ENCODE measurements at places on chromosomes 5 and 9. TPM values are rescaled to one million over a fixed set of nuclear protein-coding genes. Genes with fewer than 3 reads are reported as not detected.

GRCh38 chr5:168869615-168870227 is 290.6 kb upstream of the PANK3 start:
- no peak for DNase-seq

- DNase-seq = no peak
Measured at GRCh38 chr5:170882345-170882744, 20.5 kb downstream of the RANBP17 start.

DNA sequence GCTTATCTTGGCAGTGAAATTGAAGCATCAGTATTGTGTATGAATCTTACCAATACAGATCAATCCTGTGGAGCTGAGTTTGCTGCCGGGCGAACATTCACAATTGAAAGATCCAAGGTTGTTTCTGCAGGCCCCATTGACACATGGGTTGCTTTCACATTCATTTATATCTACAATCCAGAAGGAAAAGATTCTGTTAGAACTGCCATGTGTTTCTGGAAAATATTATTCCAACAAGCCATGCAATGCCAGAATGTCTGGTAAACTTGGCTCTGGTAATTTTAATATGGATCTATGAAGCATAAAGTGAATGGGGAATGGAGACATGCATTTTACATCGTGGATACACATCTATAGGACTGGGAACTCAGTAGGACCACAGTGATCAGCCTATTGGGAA is 180.8 kb downstream of the FBN2 start:
- DNase-seq = no peak

Gene PPIC
- total RNA-seq = not detected

Gene IRX1
- total RNA-seq = not detected

Gene CDH12
- not detected for total RNA-seq

Gene PFN3
- not detected for total RNA-seq

Gene PPP2R2B
- total RNA-seq = 0.30 TPM

Gene FGD3
- 42.9 TPM for total RNA-seq

Gene CDKN2A
- total RNA-seq = 0.97 TPM

All from activated naive CD8-positive, alpha-beta T cell treated with anti-CD3 and anti-CD28 coated beads for 36 hours (primary cell).